ENCODE measurements at places on chromosomes 12 and 14.

DNA sequence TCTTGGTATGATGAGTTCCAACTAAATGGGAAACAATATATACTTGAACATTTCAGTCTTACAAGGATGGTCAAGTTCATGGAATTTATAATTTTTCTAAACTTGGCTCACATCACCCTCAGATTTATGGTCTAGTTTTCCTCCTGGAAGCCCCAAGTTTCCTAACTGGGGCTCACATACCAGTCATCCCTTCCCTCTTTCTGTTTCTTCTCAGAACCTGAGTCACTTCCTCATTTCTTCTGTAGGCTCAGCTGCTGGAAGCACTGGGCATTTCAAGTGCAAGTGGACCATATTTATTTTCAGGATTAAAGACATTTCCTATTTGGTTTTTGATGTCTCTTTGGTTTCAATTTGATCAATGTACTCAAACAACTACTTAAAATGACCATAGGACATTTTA, 55.4 kb downstream of the GRIP1 start:
- no peak for DNase-seq

GRCh38 chr14:102732924-102733323, 44.3 kb upstream of the TRAF3 start:
- no peak for DNase-seq

GRCh38 chr12:105369014-105369413, 38.5 kb downstream of the C12orf75 start:
- no peak for DNase-seq

GRCh38 chr12:105352052-105352451, 21.6 kb downstream of the C12orf75 start:
- DNase-seq = no peak

GRCh38 chr12:6373022-6373787, 2.2 kb downstream of the SCNN1A start:
- DNase-seq = peak; percentile 57

DNA sequence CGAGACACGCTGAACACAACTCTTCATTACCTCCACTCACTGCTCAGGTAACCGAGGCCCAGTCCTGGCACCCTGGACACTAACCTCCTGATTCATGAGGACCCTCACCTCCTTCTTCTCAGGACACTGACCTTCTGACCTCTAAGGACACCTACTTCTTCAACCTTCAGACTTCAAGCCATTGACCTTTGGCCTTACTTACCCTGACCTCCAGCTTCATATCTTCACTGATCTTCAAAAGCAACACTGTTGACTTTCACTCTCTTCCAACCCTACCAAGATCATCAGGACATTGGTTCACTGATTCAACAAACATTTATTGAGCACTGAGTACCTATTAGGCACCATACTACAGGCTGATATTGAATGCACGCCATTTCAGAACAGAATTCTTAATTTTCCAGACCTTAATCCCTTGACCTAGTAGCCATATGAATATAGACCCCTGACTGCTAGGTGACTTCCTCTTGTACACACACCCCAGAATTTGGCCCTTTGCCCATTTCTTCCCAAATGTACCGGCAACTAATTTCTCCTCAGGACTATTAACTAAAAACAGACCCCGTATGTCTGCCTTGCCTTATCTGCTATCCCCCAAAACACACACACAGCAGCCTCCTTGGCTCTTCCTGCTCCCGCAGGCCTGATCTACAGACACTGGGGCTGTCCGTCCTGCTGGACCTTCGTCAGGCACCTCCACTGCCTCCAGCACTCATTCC, 5.8 kb downstream of the ARHGEF40 start:
- no peak for DNase-seq

GRCh38 chr14:75977582-75977943, 4.2 kb downstream of the TGFB3 start:
- DNase-seq = peak; percentile 15

Measured in NCI-H2171 (cell line).